Activated T-helper 1 cell treated with anti-CD3 and anti-CD28 coated beads, Interleukin-2, amount 50 U/mL, for 16 hours (primary cell): ENCODE measurements at places on chromosomes 5 and 9.

DNA sequence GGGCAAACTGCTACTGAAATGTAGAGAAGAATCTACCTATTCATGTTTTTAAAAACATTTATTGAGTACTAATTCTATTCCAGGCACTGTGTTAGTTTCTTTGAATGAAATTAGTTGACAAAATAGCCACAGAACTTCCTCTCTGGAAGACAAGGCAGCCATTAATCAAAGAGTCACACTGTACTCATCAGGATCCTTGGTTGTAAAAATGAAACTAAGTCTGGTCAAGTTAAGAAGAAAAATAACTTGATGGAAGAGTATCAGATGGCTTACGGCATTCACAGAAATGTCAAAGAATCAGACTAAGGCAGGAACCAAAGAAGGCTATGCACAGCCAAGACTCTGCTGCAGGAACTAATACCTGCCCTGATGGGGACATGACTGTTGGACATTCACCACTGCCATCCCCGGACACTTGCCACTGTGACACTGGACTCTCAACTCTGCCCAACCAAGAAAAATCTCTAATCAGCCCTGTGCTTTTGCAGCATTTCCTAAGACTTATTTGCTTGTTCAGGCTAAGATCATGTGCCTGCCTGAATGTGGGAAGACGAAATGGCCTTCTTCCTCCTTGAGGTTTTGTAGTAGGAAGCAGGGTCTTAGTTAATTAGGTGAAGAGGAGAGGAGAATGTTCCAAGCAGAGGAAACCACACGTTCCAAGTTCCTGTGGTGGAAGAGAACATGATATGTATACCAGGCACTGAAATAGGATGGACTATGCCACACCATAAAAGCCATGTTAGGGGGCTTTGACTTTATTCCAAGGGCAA lies 23.3 kb upstream of the NDUFB6 start:
- no peak for DNase-seq

DNA sequence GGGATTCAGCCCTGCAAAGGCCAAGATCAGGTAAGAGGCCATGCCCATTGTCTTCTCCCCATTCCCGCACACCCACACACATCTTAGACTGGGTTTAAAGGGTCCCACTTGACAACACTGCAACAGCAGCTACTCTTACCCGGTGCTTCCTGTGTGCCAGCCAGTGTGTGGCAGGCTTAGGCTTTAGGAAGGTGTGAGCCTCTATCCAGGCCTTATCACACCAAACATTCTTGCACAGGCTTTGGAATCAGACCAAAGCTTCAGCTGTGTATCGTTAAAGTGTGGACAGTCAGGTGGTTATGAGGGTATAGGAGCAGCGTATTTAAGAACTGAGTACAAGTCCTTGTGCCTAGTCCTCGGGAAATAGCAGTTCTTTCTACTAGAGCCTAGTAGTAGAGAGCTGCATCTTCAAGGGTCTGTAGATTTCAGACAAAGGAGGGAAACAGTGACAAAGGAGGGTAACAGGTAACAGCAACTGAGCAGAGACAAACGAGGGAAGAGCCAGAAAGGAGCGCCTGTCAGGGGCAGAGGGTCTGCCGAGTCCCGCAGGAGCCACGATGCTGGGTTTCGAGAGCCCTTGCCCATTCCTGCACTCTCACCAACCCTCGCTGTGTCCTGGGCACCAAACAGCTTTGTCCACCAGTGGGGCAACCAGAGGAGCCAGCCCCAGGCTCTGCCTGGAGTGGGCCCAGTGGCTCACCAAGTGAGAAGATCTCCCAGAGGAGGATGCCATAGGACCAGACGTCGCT lies 30.9 kb downstream of the CSF1R start:
- no peak for DNase-seq

GRCh38 chr9:136044971-136045594 lies 50.0 kb downstream of the NACC2 start:
- no peak for DNase-seq

GRCh38 chr5:27652505-27652904 lies 614.1 kb upstream of the CDH9 start:
- DNase-seq = no peak

DNA sequence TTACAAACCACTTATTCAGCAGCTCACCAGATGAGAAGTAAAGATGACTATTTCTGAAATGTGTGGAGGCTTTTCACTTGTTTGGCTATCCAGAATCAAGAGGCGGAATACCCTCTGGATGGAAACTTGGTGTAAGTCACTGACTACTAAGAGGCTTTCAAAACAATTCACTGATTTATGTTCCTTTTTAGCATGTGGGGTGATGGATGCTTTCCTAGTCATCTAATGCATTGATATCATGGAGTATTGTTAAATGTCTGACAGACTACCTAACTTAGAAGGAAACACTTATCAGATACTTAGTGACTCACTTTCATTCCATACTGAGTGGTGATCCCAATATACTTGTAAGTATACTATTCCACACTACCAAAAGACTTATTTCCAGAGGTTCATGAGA lies 141.4 kb downstream of the PLK2 start:
- DNase-seq = no peak
